Bronchial smooth muscle cell (primary cell): ENCODE measurements at places on chromosomes 12 and 14. TPM values are rescaled to one million over a fixed set of nuclear protein-coding genes. Genes with fewer than 3 reads are reported as not detected.

Gene EIF2S3B
- 0.34 and 0.95 TPM in 2 replicates for total RNA-seq

Gene BICDL1
- total RNA-seq = not detected in 2 replicates

Gene IQSEC3
- total RNA-seq = 0.16 and 0.17 TPM in 2 replicates

Gene KNTC1
- 6.0 and 13.4 TPM in 2 replicates for total RNA-seq

Gene TBC1D30
- 0.32 and 0.43 TPM in 2 replicates for total RNA-seq

Gene RIMBP2
- total RNA-seq = under 0.01 TPM in 2 replicates

Gene GALNT9
- 0.09 and 0.95 TPM in 2 replicates for total RNA-seq

Gene C12orf43
- total RNA-seq = 10.6 and 13.8 TPM in 2 replicates

Gene IFT81
- 18.7 and 24.4 TPM in 2 replicates for total RNA-seq

Gene TSFM
- 9.4 and 14.3 TPM in 2 replicates for total RNA-seq

Gene RNASE8
- total RNA-seq = not detected in 2 replicates

Gene KRT74
- total RNA-seq = not detected in 2 replicates

Gene PLCZ1
- not detected in 2 replicates for total RNA-seq

Gene CISTR
- total RNA-seq = not detected in 2 replicates

Gene SMIM41
- 2.0 and 7.5 TPM in 2 replicates for total RNA-seq

Gene ANKS1B
- 0.32 and 0.52 TPM in 2 replicates for total RNA-seq

Gene HSPB8
- 9.8 and 10.6 TPM in 2 replicates for total RNA-seq

Gene BTBD6
- total RNA-seq = 38.9 and 42.6 TPM in 2 replicates

Gene TAC3
- not detected in 2 replicates for total RNA-seq

Gene CFAP54
- 0.86 and 2.2 TPM in 2 replicates for total RNA-seq

Gene FLRT2
- total RNA-seq = 0.77 and 9.3 TPM in 2 replicates

Gene C12orf57
- 137 and 179 TPM in 2 replicates for total RNA-seq

Gene TNS2
- total RNA-seq = 48.2 and 58.6 TPM in 2 replicates

Gene SLC25A47
- total RNA-seq = not detected in 2 replicates

Gene TPH2
- total RNA-seq = under 0.01 TPM in 2 replicates

Gene CNTN1
- total RNA-seq = 0.34 and 0.63 TPM in 2 replicates

Gene GYS2
- total RNA-seq = not detected in 2 replicates

Gene KRT8
- 0.95 and 1.5 TPM in 2 replicates for total RNA-seq

Gene SIX1
- 9.8 and 18.1 TPM in 2 replicates for total RNA-seq

Gene PRICKLE1
- 2.1 and 9.3 TPM in 2 replicates for total RNA-seq

Gene CLEC4C
- not detected in 2 replicates for total RNA-seq

Gene TTC6
- under 0.01 TPM in 1 of 2 replicates, not detected in the other for total RNA-seq

Gene CCNB1IP1
- total RNA-seq = 35.9 and 45.7 TPM in 2 replicates

Gene FOXG1
- 0.26 and 0.79 TPM in 2 replicates for total RNA-seq

Gene ASPG
- not detected in 2 replicates for total RNA-seq

Gene CRIP2
- total RNA-seq = 26.7 and 43.5 TPM in 2 replicates

Gene APOF
- not detected in 2 replicates for total RNA-seq

Gene RNU4-1
- 503 and 1,049 TPM in 2 replicates for total RNA-seq

Gene TMEM132D
- total RNA-seq = under 0.01 TPM in 1 of 2 replicates, not detected in the other

Gene SLC5A8
- total RNA-seq = not detected in 2 replicates

Gene SIX4
- 8.5 and 14.5 TPM in 2 replicates for total RNA-seq

Gene DNAL1
- total RNA-seq = 4.8 and 5.4 TPM in 2 replicates

Gene ANG
- 3.9 and 5.2 TPM in 2 replicates for total RNA-seq

Gene TTC9
- under 0.01 TPM in 2 replicates for total RNA-seq

Gene ABHD12B
- not detected in 2 replicates for total RNA-seq

Gene KLRC4
- total RNA-seq = not detected in 2 replicates

Gene CSRNP2
- total RNA-seq = 9.5 and 10.4 TPM in 2 replicates
